ENCODE measurements at places on chromosomes 1 and 21. TPM values are rescaled to one million over a fixed set of nuclear protein-coding genes. Genes with fewer than 3 reads are reported as not detected.

GRCh38 chr1:110390096-110390495, 730 bp downstream of the SLC16A4 start:
- no peak for DNase-seq

GRCh38 chr1:161887730-161888287, 121.7 kb downstream of the ATF6 start:
- no peak for DNase-seq

Gene RIMS3
- total RNA-seq, result 1.6 TPM

Gene REN
- total RNA-seq, result not detected

Gene TSTD1
- total RNA-seq, result 10.5 TPM

GRCh38 chr1:36099681-36100341, 11.1 kb downstream of the ADPRS start:
- peak; percentile 88 for DNase-seq

GRCh38 chr1:186187601-186188000, 187.5 kb downstream of the TPR start:
- no peak for DNase-seq

DNA sequence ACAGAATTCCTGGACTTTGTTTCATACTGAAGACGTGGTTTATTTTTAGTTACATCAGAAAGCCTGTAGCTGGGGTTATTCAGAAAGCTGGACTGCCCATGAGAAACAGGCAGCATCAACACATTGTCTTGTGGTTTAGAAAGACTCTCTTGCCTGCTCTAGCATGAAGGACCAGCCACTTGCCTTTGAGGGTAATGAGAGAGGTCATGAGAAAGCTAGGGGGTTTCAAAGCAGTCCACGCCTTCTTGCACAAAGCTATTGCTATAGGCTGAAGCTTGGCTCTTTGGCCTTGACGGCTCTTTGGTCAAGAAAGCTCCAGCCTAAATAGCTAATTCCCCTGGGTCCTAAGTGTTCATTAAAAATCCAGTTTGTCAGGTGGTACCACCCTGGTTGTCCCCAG, 208.1 kb downstream of the PRDM2 start:
- DNase-seq, result no peak

DNA sequence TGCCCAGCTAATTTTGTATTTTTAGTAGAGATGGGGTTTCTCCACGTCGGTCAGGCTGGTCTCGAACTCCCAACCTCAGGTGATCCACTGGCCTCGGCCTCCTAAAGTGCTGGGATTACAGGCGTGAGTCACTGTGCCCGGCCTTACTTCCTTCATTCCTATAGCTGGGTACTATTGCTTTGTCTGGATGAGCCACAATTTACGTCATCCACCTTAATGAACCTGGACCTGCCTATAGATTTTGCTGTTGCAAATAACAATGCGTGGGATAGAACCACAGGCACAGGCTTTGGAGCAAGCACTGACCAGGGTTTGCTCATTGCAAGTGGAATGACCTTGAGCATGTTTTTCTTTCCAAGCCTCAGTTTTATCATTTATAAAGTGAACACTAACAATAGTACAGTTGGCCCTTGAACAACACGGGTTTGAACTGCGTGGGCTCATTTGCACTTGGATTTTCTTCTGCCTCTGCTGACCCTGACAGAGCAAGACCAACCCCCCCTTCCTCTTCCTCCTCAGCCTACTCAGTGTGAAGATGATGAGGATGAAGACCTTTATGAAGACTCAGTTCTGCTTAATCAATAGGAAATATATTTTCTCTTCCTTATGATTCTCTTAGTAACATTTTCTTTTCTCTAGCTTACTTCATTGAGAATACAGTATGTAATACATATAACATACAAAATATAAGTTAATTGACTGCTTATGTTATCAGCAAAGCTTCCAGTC, 33.3 kb upstream of the BECN2 start:
- DNase-seq, result no peak

- DNase-seq, result peak; percentile 89
Measured at GRCh38 chr1:109931189-109931731, 20.6 kb downstream of the CSF1 start.

DNA sequence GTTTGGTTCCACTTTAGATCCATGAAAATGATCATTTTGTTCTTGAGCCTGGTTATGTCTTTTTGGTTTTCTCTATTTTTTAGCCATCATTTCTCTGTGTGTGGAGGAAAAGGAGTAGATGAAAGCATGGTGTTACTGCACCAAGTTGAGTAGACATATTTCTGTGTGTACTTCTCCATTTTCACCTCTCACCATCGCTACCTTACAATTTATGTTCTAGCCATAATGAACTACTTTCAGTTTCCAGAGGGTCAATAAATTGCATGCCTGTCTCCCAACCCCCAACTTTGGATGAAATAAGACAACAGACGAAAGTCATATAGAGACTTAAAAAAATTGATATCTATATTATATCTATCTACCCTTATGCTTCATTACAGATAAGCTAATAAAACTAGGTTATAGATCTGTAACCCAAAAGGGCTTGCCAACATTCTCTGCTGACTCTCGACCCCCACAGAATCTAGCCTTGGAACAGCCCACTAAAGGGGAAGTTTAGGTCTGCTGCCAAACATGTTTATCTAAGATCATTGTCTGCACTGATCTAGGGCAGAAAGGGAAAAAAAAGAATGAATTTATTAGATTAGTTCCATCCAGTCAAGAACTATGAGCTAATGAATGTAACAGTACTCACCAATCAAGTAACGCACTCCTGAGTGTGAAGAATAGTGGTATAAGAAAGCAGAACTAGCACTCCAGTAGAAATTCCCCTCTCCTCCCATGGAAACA, 7.5 kb upstream of the MAN1A2 start:
- DNase-seq, result no peak

DNA sequence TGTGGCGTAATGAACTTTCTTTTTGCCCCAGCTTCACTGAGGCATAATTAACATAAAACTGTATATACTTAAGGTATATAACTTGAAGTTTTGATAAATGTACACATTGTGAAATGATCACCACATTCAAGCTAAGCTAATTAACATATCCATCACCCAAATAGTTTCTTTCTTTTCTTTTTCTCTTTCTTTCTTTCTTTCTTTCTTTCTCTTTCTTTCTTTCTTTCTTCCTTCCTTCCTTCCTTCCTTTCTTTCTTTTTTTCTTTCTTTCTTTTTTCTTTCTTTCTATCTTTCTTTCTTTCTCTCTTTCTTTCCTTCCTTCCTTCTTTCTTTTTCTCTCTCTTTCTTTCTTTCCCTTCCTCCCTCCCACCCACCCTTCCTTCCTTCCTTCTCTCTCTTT, 62.5 kb downstream of the XCL1 start:
- DNase-seq, result no peak

- DNase-seq, result no peak
Measured at GRCh38 chr1:25900219-25900618, 6.0 kb downstream of the STMN1 start.

Gene SZT2
- 22.5 TPM for total RNA-seq

Gene IKBKE
- total RNA-seq, result 0.62 TPM

DNA sequence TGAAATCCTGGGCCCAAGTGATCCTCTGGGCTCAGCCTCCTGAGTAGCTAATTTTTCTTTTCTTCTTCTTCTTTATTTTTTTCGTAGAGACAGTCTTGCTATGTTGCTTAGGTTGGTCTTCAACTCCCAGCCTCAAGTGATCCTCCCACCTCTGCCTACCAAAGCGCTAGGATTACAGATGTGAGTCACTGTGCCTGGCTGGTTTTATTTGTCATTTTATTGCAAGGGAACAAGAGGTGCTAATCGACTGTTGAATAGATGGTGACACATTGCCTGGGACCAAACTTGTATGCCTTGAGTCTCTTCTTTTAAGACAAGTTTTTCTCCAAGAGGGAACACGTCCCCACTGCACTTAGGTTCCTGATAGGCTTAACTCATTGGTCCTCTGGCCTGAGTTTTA, 20.0 kb upstream of the KLHDC8A start:
- no peak for DNase-seq

- peak; percentile 80 for DNase-seq
Measured at GRCh38 chr1:167043752-167044488, 46.3 kb downstream of the GPA33 start.

- DNase-seq, result no peak
Measured at GRCh38 chr1:206575894-206576737, 36.1 kb downstream of the EIF2D start.

Gene ECM1
- total RNA-seq, result 24.1 TPM

DNA sequence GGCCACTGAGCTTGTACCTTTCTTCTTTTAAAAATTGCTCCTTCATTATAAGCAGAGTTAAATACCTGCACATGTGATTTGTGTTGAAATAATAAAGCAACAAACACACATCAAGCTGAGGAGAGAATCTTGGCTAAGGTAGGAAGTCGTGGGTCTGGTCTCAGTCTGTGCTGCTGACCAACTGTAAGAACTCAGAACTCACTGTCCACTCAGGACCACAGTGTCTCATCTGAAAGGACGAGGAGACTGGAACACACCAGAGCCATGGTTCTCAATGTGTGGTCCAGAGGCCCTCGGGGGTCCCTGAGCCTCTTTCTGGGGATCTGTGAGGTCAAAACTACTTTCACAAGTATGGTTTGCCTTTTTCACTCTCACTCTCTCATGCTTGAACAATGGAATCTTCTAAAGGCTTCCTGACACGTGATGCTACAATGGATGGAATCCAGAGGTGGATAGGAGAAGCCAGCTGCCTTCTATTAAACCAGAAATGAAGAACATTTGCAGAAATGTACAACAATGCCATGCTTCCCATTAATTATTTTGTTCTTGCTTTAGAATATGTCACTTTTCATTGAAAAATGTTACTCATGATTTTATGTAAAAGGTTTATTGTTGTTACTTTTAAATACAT, 17.3 kb upstream of the ETS2 start:
- DNase-seq, result no peak

GRCh38 chr1:18187054-18187453, 79.5 kb downstream of the IGSF21 start:
- DNase-seq, result no peak

GRCh38 chr1:221908573-221908972, 166.7 kb upstream of the DUSP10 start:
- no peak for DNase-seq

Gene BEST4
- total RNA-seq, result not detected

DNA sequence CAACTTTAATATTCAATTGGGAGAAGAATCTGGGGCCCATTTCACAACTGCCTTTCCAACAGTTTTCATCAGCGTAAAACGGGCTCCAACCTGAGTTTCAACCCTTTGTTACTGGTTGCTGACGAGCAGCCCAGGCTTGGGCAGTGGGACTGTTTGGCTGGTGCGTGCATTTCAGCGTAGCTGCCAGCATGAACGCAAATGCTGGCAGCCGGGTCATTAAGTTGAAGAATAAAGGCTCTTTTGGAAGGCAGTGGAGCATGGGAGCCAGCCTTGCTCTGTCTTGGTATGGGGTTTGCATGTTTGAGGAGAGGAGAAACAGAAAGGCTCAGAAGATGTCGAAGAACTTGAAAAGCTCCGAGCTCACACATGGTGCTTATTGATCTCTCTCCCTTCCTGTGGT, 40.7 kb downstream of the WDR3 start:
- DNase-seq, result no peak

DNA sequence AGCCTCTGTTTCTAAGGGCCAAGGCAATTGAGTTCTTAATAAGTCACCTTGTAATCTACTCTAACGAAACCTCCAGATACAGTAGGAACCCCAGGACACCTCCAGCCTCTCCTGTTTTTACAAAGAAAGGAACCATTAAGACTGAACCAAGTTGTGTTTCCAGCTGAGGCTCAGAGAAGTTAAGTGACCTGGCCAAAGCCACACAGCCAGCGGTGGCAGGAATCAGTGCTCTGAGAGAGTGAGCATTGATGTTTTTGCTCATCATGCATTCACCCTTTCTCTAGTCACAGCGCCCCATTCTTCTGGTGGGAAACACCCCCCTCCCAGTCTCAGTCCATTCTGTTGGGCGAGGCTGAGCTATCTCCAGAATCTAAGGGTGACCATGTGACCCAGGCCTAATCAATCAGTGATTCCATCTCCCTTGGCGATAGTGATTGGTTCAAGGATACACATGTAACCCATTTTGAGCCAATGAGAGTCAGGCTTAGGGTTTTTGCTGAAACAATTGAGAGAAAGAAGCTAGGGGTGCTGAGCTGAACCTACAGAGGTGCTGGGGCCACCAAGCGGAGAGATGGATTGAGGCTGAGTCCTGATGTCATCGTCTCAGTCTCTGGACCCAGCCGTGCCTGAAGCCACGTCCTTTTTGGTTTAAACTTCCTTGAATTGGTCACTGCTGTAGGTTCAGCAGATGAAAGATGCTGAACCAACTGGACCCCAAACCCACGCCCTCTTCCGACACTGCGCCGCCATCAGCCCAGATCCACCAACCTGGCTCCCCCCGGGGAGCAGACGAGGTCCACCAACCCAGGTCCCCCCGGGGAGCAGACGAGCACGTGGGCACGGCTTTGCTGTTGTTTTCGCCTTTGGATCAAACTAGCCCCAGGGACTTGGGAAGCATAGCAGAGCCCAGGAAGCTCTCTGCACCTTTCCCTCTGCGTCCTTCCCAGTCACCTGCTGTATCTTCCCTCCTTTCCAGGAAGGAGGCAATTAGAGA, 28.0 kb upstream of the RERE start:
- no peak for DNase-seq

Gene CCDC181
- total RNA-seq, result 0.65 TPM

GRCh38 chr1:112524251-112524650, 15.5 kb downstream of the WNT2B start:
- no peak for DNase-seq

Gene C1orf116
- 1.2 TPM for total RNA-seq

DNA sequence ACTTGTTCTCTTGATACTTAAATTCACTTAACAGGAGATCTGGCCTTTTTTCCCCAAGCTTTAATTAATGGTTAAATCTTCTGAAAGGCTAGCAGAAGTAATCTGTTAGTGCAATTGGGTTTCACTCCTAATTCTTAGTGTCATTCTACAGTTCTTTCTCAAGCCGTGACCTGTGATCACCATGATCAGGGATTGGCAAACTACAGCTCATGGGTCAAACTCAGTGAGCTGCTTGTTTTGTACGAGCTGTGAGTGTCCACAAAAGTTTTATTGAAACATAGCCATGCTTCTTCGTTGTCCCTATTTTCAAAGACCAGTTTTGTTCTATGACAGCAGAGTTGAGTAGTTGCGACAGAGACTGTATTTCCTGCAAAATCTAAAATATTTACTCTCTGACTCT, 109.4 kb upstream of the KCNJ15 start:
- no peak for DNase-seq

DNA sequence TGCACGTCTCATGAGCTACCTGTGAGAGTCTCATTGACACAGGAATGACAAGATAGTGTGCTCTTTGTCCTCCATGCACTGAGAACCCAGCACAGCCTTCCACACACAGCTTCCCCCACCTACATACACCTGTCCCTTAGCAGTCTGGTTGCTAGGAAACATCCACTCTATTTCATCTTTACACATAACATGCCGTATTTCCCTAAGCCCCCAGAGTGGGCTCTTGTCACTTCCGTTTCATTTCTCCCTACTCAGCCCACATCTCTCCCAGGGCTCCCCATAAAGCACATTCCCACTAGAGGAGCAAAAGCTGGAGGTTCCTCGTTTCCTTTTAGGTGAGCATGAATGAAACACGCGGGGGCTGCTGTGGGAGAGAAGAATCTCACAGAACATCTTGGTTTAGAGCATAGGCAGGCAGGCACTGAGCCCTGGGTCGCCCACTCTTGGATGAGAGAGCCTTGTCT, 137.1 kb downstream of the ETS2 start:
- DNase-seq, result no peak

- peak; percentile 78 for DNase-seq
Measured at GRCh38 chr1:94044290-94044790, 76.6 kb downstream of the ABCA4 start.

GRCh38 chr21:17688912-17689874, 76.5 kb upstream of the BTG3 start:
- DNase-seq, result no peak

Gene RGS21
- total RNA-seq, result not detected

Gene EDARADD
- 1.6 TPM for total RNA-seq

Gene LEFTY2
- total RNA-seq, result 0.19 TPM

Gene CNR2
- not detected for total RNA-seq

All from Right ventricle myocardium inferior (tissue), 1 donor.